Cerebellar nuclear complex (tissue), 1 donor: ENCODE measurements at places on chromosomes 2 and 18.

DNA sequence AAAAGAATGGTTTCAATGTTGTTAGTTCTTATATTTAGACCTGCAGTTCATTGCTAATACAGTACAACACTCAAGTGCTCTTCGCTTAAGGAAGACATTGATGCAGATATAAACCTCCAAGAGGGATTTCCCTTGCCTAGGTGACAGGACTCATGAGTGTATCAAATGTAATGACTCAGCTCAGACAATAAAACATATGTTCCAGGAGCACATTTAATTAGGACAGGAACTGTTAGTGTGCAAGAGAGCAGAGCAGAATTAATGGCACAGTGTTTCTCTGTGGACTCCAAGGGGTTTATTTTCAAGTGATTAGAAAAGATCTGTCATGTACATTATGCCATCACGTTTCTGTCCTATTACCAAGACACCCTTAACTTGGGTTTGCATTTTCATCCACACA lies 375.0 kb downstream of the LRRTM4 start:
- no peak for DNase-seq

DNA sequence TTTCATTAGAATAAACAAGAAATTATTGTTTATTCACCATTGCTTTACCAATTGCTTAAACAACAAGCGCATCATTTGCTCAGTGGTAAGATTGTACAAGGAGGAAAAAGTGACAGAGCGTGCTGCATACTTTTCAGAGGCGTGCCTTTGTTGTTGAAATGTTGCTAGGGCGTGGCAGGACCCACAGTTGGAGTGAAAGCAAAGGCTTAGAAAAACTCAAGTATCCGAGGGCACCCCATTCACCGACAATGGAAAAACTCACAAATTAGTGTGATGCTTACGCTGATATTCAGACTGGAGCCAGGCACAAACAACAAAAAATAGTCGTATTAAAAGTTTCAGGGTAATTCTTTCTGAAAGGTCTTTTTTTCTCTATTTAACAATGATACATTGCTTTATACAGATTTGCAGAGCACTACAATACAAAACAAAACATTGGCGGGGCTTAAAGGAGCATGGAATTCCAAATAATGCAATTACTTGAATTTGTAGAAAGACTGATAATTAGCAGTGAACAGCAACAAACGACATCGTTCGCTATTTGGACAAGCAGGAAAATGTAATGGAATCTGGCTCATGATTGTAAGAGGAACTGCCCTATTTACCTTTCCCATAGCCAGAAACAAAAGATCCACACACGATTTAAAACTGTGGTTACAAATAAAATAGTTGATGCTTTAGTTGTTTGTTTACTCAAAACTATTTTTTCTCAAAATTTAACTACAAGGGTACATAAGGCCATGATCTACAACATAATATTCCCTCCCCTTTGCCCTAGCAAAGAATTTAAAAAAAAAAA lies 37.8 kb upstream of the RTTN start:
- DNase-seq, result no peak

GRCh38 chr2:14602309-14602708 lies 30.2 kb upstream of the LRATD1 start:
- no peak for DNase-seq

GRCh38 chr2:9208875-9209274 lies 2.3 kb downstream of the ASAP2 start:
- DNase-seq, result no peak

DNA sequence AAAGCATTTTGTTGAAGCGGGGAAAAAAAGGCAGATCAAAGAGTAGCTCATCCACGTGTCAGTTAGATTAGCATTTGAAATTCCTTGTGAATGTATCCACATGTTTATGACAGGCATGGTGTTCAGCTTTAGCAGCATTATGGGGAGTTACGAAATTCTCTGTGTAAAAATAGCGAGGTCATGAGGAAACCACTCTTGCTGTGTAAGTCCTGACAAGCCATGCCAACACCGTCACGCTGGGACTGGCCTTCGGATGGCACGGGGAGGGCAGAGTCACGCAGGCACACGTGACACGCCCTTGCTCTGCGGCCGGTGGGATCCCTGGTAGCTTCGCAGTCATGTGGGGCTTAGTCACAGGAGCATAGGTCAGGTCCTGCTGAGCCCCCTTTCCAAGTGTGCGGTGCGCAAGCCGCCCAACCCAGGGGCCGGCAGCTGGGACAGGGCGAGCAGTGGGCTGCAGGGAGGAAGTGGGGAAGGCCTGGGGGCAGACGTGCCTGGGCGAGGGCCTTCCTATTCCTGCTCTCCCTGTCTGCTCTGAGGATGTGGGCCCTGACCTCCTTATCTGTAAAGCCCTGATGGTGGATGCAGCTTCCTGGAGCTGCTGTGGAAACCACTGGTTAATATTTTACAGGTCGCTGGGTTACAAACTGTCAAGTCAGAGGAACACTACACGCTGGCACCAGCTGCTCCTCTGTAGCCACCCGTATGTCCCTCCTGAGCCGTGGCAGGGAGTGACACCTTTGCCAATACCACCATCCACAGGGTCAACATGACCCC lies 18.0 kb downstream of the MBP start:
- DNase-seq, result no peak

DNA sequence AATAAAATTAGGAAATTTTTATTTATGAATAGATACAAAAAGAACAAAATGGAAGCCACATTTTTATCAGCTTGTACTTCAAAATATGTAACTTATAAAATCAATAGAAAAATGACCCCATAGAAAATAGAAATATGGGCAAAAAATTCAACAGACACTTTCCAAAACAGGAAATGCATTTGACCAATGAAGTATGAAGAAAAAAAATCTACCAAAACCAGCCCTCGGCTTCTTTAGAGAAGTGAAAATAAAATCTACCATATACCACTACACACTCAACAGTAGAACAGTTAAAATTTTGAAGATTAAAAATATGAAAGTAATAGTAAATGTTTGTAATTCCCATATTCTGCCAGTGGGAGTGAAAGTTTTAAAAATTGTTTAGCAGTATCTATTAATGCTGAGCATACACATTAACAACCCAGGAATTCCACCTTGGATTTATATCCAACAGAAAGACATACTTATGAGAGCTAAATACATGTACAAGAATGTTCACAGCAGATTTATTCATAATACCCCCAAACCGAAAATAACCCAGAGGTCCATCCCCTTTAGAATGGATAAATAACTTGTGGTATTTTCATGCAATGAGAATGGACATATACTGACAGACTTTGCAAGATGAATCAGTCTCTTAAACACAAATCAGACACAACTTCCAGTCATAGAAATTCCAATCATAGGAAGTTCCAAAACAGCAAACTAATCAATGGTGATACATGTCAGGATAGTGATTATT lies 318.0 kb downstream of the FIGN start:
- no peak for DNase-seq

DNA sequence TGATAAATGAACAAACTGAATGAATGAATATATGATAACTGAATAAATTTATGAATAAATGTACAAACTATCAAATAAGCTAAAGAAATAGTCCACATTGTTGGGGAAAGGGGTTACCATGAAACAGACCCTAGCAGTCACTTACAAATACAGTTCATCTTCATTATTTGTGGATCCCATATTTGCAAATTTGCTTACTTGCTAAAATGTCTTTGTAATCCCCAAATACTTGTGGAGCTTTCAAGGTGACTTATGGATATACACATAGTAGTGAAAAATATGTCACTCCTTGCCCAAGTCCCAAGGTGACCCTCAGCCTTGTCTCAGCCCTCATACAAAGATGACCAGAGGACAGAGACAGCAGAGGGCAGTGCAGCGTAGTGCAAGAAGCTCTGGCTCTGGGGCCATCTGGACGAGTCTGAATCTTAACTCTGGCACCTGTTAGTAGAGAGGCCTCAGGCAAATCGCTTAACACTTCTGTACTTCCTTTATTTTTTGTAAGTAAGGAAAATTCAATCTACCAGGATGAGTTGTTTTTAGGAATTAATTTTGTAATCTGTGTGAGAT lies 3.1 kb downstream of the PAIP2B start:
- DNase-seq, result peak; percentile 43

GRCh38 chr2:147607379-147607778 lies 237.4 kb upstream of the ACVR2A start:
- no peak for DNase-seq

GRCh38 chr2:216429428-216429827 lies 17.1 kb downstream of the SMARCAL1 start:
- DNase-seq, result no peak

GRCh38 chr2:58099096-58099769 lies 52.6 kb downstream of the VRK2 start:
- no peak for DNase-seq

DNA sequence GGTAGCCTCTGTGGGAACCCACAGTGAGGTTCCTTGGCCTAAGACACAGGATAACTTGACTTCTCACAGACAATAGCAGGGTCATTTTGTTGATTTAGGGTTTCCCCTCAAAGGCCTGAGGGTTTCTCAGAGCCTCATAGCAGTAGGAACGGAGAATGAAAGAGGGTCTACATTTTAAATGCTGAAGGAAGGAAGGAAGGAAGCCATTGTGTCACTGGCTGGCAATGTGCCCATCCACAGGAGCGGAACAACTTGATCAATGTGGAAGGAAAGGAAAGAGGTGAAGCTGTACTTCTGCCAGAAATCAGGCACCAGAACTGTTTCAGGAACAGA lies 5.1 kb downstream of the IL1B start:
- DNase-seq, result no peak

DNA sequence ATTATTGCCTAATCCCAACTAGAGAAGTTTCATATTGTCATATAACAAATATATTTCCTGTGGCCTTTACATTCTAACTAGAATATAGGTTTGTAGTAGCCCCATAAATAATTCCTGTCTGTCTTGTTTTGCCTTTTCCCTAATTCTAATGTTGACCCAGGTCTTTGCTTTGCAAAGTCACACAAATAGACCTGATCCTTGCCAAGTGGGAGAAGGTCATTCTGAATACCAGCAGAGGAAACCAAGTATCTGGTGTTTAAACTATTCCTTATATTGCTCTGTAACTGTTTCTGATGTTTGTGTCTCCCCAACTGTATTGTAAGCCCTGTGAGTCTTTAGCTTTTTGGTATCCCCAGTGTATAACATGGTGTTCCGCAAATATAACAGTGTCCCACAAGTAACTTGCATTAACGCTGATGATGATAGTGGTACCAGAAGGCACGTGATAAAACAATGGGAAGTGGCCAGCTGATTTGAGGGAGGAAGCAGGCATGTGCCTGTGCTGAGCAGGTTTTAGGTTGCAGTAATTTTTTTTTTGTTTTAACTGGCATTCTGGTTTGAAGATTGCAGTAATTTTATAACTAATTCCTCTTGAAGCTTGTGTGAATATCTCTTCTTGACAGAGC lies 11.1 kb downstream of the HADHB start:
- no peak for DNase-seq

- DNase-seq, result no peak
Observed at GRCh38 chr2:205188239-205189138, 493.8 kb upstream of the NRP2 start.

- no peak for DNase-seq
Observed at GRCh38 chr2:26974352-26974751, 3.9 kb downstream of the MAPRE3 start.

DNA sequence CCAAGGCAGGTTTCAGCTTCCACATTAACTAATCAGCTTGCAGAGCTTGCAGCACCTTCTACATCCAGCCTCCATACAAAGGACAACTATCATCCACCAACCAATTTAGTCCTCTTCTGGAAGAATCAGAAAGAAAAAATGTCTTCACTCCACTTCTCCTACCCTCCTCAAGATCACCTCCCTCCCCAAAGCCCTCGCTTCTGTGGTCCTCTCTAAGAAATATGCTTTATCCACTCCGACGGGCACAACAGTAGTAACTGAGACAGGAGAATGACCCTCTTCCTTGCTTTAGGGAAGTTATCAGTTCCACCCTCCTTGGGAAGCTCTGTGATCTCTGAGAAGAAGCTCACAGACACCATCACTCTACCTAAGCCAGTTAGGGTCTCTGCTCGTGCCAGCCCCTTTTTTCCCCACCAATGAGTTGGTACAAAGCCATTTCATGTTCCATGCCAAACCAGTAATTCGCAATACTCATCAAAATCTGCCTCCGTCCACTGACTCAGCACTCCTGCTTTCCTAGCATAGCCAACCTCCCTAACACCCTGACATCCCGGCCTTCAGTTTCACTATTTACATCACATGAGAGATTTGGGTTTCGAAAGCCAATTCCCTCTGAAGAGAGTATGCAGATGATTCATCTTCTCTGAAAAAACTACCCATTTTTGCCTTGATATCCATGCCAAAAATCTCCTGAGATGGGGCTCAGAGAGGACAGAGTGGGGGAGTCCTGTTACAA lies 114.1 kb upstream of the PKDCC start:
- DNase-seq, result no peak

DNA sequence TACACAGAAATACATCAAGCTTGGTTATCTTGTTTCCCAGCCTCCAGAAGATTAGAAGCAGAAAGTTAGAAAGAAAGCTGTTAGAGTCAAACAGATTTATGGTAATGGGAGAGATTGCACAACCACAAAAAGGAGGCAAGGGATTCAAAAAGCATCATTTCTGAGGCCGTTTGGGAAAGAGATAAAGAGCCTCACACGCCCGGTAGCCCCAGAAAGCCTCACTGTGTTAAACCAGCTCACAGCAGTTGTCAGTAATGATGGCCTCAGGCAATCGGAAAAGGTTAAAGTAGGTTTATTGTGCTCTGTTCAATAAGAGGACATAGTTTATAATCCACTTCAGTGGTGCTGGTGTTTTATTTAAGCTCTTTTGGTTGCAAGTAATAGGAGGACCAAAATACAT lies 111.3 kb downstream of the DCC start:
- DNase-seq, result no peak
